ENCODE measurements at places on chromosomes 2 and 18.

DNA sequence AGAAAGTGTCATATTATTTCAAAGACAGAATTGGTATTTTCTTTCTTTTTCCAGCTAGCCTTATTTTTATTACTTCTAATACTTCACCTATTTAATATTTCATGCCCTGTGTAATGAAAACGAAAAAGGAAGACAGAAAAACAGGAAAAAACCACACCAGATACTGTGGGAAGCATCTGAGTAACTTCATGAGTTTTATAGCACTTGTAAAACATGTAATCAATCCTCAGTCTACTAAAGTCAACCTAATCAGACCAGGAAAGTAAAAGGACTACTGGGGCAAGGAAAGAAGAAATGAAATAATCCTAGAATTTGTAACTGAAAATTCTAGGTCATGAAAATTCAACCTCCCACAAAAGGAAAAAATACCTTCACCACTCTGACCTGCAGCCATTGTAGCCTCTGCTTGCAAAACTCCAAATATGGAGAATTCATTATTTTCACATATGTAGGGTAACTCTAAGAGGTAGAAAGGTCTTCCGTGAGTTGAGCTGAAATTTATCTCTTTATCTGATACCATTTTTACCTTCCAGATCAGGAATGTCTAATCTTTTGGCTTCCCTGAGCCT, 34.7 kb upstream of the STRN start:
- DNase-seq, result no peak

DNA sequence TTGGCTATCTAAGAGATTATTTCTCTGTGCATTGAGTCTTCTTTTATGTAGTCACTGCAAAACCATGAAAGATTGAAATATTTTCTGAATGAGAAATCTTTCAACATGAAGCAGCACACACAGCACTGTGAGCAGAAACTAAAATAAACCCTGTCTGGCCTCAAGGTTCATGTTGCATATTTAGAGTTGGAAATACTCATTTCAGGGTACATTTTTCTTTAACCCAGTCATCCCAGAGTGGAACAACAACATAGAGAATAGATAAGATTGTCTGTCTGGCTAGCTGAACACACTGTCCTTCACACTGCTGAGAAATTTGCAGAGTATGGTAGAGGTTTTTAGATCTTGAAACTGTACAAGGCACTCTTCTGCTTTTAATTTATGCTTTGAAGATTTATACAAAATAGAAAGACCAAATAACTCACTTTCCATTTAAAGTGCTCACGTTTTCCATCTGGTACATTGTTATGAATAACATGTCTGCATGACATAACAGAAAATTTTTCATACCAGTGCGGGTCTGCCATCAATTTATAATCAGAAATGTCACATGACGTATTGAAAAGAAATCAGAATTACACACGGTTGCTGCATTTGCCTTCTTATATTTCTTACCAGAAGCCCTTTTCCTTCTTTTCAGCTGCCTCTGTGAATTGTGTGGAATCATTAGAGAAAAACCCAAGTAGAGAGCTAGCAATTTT, 25.0 kb upstream of the FN1 start:
- no peak for DNase-seq

GRCh38 chr2:1803217-1804110, 59.1 kb upstream of the PXDN start:
- no peak for DNase-seq

GRCh38 chr2:57278451-57278850, 768.2 kb upstream of the VRK2 start:
- DNase-seq, result no peak

- no peak for DNase-seq
Measured at GRCh38 chr2:53252115-53252514, 515.5 kb upstream of the CHAC2 start.

GRCh38 chr18:36200354-36200771, 13.1 kb downstream of the MOCOS start:
- DNase-seq, result no peak

DNA sequence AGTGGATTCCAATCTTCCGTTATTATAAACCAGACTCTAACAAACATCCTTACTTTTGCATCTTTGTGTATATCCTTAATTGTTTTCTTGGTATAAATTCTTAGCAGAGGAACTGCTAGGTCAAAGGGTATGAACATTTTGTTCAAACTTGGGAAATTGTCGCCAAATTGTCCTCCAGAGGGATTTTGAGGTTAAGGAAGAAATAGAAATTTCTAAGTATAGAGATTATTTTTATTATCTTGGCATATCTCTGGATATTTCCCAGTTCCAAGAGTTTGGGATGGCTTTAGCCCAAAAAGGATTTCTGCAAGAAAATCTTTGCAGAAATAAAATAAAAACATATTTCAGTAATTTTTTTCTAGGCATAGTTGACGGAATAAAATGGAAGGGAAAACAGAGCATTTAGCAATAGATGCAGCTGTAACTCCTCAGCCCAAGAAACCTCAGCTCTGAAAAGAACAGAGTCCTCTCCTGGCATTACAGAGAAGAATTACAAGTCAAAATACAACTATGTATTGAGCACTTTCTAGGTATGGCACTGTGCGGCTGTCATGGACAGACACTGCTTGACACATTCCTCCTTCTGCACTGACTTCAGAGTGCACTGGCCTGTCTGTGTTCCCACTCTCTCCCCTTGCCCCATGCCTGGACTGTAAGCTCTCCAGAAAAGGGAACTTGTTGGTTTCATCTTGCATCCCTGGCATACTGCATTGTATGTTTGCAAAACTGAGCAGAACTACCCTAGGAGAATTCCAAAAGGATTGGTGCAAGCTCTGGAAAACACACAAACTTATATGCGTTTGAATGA, 117.3 kb upstream of the STON1 start:
- DNase-seq, result no peak

DNA sequence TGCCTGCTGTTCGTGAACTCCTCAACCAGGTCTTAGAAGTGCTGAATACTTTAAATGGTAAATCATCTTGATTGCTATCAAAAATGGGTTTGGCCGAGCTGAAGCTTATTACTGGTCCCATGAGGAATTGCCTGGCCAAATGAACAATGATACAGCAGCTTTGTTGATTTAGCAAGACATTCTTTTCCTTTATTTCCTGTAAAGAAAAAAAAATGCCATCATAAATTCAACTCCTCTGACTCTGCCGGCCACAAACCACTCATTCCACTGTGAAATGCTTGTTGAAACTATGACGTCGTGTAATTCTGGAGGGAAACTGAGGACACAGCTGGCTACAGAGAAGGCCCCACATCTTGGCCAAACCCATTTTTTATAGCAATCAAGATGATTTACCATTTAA, 74.2 kb upstream of the ID2 start:
- DNase-seq, result no peak

GRCh38 chr2:17869128-17869527, 9.3 kb upstream of the KCNS3 start:
- DNase-seq, result no peak

DNA sequence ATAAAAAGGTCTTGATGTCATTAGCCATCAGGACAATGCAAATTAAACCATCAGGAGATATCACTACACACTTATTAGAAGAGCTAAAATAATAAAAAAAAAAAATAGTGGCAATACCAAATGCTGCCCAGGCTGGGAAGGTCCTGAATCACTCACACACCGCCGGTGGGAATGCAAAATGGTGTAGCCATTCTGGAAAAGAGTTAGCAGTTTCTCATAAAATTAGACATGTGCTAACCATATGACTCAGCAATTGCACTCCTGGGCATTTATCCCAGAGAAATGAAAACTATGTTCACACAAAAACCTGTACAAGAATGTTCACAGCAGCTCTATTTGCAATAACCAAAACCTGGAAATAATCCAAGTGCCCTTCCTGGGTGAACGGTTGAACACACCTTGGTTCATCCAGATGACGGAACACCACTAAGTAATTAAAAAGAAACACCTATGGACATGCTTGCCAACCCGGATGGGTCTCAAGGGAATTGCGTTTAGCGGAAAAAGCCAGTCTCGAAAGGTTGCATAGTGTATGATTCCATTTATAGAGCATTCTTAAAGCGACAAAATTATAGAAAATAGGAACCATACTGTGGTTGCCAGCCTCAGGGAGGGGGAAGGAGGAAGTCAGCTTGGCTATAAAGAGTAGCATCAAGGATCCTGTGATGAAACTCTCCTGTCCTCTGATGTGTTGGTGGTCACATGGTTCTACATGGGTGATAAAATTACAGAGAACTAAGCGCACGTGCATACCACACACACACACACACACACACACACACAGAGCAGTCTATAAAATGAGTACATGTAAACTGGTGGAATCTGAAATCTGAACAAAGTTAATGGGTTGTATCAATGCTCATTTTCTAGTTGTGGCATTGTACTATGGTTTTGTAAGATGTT, 4.6 kb downstream of the MBP start:
- peak; percentile 41 for DNase-seq

GRCh38 chr2:143476336-143477087, 347.3 kb downstream of the ARHGAP15 start:
- no peak for DNase-seq

- no peak for DNase-seq
Measured at GRCh38 chr18:63994783-63995399, 25.0 kb downstream of the SERPINB8 start.

GRCh38 chr2:28325567-28326468, 66.8 kb upstream of the FOSL2 start:
- DNase-seq, result no peak

GRCh38 chr2:96631804-96632435, 6.2 kb downstream of the KANSL3 start:
- DNase-seq, result no peak

DNA sequence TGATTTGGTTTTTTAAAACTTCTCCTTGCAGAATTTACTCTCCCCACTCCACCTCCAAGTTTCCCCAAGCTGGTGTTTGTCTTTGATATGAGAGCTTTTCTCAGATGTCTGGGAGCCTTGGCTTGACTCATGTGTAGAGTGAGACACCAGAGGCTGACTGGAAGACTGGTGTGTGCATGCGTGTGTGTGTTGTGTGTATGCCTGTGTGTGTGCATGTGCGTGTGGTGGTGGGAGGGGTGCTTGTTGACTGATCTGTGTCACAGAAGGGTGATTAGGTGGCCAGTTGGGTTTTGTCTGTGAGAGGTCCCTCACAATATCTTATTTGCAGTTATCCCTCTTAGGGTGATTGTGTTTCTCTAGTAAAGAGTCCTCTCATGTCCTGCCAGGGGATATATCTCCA, 50.5 kb upstream of the HPCAL1 start:
- no peak for DNase-seq

GRCh38 chr2:218985325-218986091, 524 bp upstream of the FEV start:
- no peak for DNase-seq

- DNase-seq, result no peak
Measured at GRCh38 chr2:190031969-190032618, 30.4 kb downstream of the MSTN start.

GRCh38 chr18:9876867-9877654, 8.7 kb upstream of the TXNDC2 start:
- no peak for DNase-seq

GRCh38 chr18:3710712-3711301, 260.8 kb downstream of the TGIF1 start:
- no peak for DNase-seq

GRCh38 chr2:231415029-231415428, 19.5 kb downstream of the B3GNT7 start:
- DNase-seq, result no peak

DNA sequence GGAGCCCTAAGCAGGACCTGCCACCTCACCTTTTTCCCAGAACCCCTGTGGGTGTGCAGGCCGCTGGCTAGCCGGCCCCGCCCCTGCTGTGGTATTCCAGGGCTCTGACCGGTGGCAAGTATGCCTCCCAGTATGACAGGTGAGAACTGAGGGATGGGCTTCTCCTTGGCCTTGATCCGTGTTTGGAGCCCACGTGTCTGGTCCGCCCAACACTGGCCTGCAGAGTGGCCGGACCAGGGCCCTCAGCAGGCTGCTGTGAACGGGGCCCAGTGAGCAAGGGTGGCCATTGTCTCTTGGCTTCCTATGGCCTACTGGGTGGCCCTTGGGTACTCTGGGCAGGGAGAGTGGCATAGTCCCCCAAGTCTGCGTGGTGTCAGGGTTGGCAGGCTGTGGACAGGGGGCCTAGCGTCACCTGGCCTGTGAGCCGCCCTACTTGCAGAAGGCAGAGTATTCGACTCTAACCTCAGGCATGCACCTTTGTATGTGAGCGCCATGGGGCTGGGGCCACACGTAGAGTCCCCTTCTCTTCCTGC, 1.8 kb downstream of the RNPEPL1 start:
- no peak for DNase-seq

DNA sequence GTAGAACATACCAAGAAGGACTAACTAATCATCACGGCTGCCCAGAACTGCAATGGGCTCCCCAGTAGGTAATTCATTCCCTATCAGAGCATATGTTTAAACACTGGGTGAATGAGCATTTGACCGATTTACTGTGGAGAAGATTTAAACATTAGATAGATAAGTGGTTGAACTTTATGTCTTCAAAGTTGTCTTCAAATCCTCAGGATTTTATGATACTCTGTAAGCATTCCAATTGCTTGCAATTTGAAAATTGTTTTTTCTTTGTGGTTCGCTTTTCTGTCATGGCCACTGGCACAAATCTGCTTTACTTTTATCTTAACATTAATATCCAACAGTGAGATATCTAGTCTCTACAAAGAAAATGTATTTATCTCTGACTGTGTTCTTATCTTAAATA, 37.7 kb upstream of the MMADHC start:
- no peak for DNase-seq

- no peak for DNase-seq
Measured at GRCh38 chr2:196170606-196171247, 651 bp downstream of the STK17B start.

- DNase-seq, result no peak
Measured at GRCh38 chr18:7173216-7173615, 55.6 kb upstream of the LAMA1 start.

GRCh38 chr2:229137066-229137465, 134.0 kb downstream of the PID1 start:
- DNase-seq, result no peak

GRCh38 chr2:219661955-219662395, 34.5 kb downstream of the SLC4A3 start:
- DNase-seq, result no peak

GRCh38 chr18:62554061-62554815, 31.4 kb downstream of the ZCCHC2 start:
- DNase-seq, result no peak

DNA sequence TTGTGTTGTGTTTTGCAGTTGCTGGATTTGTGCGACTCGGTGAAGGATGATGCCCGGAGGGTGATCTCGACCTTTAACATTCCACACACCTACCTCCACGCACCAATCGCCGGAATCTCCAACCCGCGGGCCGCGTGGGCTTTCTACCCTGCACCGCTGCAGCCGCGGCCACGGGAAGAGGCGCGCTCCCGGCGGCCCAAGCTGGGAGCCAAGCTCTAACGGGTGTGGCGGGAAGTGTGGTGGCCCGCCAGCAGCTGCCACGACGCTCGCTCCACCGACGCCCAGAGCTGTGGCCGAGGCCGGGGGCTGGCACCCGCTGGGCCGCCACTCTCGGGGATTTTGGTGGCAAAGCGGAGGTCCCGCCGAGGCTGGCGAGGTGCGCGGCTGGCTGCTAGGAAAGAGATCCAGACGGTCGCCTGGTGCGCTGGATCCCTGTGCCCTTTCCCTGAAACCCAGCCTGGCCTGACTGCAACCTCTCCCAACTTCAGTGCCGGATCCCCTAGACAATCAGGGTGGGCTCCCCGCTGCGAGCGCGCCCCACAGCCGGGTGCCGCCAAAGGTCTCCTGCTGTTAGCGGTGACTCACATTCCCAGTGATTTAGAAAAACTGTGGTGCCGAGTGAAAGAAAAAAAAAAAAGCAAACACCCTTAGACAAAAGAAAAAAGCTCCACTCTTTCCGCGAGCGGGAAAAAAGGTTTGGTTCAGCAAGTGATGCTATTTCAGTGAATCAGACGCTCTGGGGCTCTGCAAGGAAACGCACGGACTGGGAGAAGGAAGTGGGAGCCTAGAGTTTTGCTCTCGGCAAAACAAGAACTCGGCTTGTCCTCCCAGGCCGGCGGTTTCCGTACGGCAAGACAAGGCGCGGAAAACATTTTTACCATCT, 2.9 kb upstream of the BCL2L11 start:
- DNase-seq, result no peak
